Hematopoietic multipotent progenitor cell treated with erythropoietin and hydrocortisone succinate and interleukin-3 and kit ligand, for 4 days (in vitro differentiated cells): ENCODE measurements at places on chromosomes 5 and 9.

DNA sequence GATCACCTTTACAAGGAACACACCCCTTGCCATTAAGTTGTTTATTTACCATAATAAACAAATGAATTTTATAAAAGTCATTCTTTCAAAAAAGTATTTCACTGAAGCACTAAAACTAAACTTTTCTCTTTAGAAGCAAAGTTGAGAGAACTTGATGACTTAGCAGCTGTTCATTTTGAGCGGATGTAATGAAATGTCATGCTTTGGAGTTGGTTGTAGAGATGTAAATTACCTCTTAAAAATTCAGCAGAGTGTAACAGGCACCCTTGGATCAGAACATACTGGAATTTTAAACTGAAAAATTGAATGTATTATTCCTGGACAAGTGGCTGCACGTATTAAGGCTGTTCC lies 617.2 kb downstream of the PDE4D start:
- peak; percentile 8 for DNase-seq

DNA sequence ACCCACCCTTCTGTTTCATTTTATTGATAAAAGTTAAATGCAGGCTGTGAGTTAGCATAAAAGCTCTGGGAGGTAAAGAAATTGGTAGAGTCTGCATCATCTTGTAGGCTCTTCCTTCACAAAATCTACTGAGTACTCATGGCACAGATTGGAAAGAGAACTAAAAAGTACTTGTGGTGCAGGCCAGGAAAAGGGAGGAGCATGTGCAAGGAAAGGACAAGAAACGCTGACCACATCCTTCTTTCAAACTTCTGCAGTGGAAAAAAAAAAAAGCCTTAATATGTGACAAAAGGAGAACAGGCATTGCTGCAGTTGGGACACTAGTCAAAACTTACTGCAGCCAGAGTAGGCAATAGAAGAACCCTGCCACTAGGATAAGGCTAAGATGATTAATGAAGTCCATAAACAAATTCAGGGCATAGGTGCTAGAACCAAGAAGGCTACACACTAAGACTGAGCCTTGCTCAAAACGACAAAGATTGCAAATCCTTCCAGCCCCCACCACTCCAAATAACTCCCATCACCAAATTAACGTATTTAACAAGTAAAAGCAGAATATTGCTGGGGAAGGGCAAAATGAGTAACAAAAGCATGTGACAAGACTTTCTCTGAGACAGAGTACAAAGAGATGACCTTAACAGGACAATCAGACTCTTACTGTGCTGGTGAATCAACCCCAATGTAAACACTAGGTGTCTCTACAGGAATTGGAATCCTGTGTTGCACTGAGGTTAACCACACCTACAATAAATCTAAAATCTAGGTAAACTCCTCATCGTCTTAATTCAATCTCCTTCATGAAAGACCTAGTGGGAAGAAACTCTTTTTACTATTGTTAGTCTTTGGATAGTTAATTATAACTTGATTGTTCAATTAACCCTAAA lies 1024.8 kb downstream of the TLE1 start:
- DNase-seq: peak; percentile 34

DNA sequence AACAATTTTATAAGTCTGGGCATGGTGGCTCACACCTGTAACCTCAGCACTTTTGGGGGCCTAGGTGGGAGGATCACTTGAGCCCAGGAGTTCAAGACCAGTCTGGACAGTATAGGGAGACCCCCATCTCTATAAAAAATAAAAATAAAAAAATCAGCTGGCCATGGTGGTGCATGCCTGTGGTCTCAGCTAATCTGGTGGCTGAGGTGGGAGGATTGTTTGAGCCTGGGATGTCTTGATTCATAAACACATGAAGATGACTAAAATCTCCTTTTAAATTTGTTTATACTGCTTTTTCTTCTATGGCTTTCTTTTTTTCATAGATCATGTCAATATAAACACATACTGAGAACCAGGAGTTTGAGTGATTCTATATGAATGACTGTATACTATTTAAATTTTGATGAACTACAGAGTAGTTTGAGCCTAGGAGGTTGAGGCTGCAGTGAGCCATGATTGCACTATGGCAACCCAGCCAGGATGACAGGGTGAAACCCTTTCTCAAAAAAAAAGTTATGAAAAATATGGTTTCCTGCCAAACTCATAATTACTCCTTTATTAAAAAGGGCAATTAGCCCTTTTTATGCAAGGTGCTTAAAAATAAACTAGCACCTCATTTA lies 14.2 kb downstream of the RIC1 start:
- no peak for DNase-seq

GRCh38 chr5:93868851-93869250 lies 127.5 kb upstream of the POU5F2 start:
- DNase-seq: no peak

- DNase-seq: peak; percentile 67
Observed at GRCh38 chr9:13088720-13089427, 190.6 kb downstream of the MPDZ start.

DNA sequence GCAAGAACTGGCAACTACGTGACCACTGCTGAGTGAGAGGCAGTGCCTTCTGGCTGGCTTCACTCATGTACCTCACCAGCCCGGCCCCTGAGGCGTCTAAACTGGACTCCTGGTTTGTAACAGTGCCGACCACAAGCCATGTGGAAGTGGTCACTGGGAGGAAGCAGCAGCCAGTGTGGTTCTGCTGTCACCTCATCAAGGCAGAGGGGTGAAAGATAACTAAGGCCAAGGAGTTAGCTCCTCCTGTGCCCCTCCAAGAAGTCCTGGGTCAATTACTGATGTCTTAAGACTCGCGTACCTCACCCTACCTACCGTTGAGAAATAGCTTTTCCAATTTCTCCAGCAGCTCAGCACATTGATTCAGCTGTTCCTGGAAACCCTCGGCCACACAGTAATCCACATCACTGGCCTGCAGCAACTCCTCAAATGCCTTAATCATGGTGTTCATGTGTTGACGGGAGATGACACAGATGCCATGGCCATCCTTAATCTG lies 142.9 kb downstream of the CDK5RAP2 start:
- DNase-seq: peak; percentile 88

- DNase-seq: no peak
Observed at GRCh38 chr9:127975376-127976315, 5.1 kb downstream of the EEIG1 start.

GRCh38 chr9:6384732-6385131 lies 28.3 kb upstream of the UHRF2 start:
- DNase-seq: no peak

GRCh38 chr5:50767588-50767987 lies 101.2 kb downstream of the PARP8 start:
- no peak for DNase-seq

DNA sequence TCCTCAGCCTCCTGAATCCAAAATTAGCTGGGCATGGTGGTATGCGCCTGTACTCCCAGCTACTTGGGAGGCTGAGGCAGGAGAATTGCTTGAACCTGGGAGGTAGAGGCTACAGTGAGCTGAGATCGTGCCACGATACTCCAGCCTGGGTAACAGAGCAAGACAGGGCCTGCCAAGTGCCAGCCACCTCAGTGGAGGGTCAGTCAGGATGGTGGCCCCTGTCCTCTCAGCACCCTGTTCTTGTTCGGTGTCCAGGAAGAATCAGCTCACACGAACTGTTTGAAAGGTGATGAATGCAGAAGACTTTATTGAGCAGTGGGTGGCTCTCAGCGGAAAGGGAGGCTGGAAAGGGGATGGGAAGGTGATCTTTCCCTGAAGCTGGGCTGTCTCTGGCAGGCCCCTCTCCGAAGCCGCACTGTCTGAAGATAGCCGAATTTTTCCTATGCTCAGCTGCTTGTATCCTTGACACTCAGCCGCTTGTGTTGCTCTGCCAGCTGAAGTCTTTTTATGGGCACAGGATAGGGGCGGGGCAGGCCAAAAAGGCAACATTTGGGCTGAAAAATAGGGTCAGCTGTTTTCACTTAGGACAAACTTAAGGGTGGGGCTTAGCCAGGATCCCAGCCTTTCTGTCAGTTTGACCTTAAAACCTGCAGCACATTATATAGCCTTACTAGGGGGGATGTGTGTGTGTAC lies 50.9 kb downstream of the UBE2R2 start:
- no peak for DNase-seq
